Muscle of back (tissue), 13 donors: ENCODE measurements at places on chromosomes 12 and 14. TPM values are rescaled to one million over a fixed set of nuclear protein-coding genes. Genes with fewer than 3 reads are reported as not detected.

- peak; percentile 79 for DNase-seq
These were observed 19.6 kb downstream of the MLXIP start for GRCh38 chr12:122097927-122098756.

Gene STYK1
- polyA plus RNA-seq = 0.14 TPM

DNA sequence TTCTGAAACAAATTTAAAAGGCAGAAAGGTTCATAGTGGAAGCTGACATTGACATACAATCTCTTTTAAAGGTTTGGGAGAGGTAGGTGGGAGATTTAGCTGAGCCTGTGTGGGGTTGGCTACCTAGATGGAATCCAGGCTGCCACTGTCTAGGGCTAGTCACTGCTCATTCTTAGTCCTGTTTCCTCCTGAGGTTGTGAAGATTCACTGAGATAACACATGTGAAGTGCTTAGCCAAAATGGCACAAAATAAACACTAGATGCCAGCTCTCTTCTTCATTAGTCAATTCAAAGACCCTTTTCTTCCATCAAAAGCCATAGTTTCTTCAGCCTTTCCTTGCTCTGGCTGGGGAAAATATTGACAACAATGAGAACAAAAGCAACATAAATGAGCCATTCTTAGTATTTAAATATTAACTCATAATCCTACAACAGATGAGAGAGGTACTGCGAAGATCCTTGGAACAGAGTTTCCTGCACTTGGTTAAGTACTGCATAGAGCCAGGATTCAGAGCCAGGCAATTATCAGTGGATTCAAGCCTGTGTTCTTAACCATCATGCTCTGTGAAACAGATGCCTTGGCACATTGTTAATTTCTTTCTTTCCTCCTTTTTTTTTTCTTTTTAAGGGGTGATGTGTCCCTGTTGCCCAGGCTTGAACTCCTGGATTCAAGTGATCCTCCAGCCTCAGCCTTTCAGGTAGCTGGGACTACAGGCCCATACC is 3.5 kb downstream of the MYF6 start:
- no peak for DNase-seq

GRCh38 chr14:104604458-104605449 is at the start of gene TMEM179:
TSS of gene TMEM179 (minus strand) at chr14:104604772. CDS start at chr14:104604741, 31 bp downstream.
- peak; percentile 36 for DNase-seq

DNA sequence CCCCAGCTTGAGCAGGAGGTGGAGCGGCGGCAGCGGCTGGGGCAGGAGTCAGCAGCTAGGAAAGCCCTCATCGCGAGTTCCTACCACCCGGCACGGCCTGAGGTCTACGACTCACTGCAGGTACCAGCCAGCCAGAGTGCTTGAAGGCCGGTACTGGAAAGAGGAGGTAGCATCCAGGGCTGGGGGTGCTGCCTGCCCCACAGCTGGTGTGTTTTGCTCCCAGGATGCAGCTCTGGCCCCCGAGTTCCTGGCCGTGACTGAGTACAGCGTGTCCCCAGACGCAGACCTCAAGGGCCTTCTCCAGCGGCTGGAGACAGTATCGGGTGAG is 1.6 kb downstream of the OGFOD2 start:
- no peak for DNase-seq

Gene SIX6
- polyA plus RNA-seq = not detected

Gene SELPLG
- 5.3 TPM for polyA plus RNA-seq

GRCh38 chr14:58693048-58693447 is 55.3 kb downstream of the DACT1 start:
- no peak for DNase-seq

DNA sequence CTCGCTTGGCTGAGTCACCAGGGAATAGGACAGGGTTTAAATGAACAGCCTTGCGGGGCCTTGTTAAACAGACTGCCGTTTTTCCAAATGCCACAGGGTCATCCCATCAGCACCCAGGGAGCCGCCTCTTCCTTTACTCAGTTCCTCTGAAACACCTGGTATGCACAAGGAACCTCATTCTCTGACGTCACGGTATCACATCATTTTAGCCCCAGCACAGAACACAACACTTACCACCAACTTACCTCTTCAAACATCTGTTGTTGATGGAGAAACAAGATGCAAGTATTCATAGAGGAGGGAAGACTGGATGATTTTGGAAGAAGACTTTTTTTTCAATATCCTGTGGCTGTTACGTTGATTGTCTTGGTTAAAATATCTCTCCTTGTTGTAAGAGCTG is 535.3 kb upstream of the TMEM132C start:
- DNase-seq = no peak

Gene LGMN
- 79.3 TPM for polyA plus RNA-seq

Gene SLC35F4
- 0.12 TPM for polyA plus RNA-seq

DNA sequence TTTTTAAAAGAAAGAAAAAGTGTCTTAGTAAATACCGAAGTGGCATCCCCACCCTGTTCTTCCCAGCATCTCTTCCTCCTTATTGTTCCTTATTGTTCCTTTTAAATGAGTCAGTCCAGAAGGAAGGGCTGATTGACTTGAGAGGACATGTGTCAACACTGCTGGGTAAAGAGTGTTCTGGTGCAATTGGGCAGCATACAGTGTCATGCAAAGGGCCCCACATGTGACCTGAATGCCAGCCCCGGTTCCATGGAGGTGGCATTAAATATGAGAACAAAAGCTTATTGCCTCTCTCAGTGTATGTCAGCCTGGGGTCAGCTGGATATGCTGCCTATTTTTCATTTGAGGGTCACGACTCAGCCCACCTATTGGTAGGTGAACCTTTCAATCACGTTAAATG is 58.9 kb upstream of the RIC8B start:
- DNase-seq = no peak

DNA sequence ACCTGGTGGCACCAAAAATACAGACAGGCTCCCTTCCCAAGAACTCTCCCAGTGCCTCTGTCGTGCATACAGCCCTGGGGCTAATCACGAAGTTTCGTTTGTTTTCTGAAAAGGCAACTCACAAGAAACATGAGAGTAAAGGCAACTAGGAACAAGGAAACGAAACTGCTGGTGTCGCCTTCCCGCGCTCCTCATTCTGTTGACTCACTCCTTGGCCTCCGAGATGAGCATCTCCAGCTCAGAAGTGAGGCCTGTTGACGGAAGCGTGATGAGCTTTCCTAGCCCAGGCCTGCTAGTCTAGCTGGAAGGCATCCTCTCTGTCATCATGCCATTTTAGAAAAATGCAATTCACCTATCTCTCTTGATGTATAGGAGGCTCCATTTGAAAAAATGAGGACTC is 50.5 kb downstream of the TTC9 start:
- DNase-seq = no peak

DNA sequence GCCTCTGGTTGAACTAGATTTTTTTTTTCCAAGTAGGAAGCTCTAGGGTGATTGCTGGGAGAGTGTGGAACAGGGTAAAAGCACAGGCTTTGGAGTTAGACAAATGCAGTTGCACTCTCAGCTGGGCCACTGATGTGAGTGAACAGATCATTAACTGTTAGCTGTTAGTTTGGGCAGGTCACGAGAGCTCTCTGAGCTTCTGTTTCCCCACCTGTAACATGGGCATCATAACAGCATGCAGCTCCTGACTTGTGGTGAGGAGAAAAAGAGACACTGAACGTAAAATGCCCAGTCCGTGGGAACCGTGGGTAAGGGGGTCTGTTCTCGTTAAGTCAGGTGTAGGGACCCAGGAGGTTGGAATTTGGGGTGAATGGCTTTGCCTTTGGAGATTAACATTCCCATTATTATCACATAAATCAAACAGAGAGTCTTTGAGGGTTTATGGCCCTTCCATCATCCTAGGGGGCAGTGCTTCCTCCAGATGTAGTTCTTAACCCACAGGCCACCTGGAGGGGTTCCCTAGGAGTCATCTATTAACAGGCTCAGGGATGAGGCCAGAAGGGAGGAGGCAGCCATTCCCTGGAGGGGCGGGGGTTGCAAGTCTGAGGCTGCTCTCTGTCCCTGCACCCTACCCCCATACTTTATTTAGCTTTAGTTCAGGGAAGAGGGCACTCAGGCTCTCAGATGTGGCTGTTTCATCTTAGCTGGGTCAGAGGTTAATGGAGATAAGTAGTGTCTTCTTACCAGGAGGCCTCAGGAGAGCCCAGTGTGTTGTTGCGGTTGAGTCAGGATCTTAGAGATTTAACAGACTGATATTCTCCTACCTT is 135.2 kb downstream of the DACT1 start:
- DNase-seq = no peak

Gene TMEM30B
- polyA plus RNA-seq = 6.3 TPM

DNA sequence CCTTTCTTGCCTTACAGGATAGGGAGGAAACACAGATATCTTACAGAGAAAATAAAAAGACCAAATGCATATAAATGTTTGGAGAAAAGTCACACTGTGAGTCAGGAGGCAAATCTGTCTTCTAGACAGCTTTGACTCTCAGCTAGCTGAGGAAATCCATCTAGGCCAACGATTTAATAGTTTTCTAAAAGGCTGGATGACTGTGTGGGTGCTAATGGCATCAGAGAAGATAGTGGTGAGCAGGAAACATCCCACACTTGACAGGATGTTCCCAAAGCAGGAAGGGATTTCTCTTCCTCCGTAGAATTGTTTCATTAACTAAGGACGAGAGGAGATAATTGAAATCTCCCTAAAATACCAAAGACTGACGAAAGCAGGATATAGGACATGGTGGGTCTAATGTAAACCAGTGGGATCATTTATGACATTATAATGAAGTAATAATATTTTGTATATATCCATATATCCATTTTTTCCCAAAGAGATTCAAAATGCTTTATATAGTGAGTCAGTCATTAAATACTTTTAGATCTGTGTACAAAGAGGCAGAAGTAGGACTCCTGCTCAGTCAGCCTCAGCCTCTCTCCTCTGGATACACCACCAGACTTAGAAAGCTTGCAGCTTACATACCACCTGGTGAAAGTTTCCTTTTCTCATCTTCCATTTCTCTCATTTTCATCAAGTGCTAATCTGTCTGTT is 44.3 kb upstream of the PSMA6 start:
- no peak for DNase-seq

Gene BHLHE41
- 4.8 TPM for polyA plus RNA-seq
